Hepatocyte (in vitro differentiated cells): ENCODE measurements at places on chromosomes 2 and 18.

GRCh38 chr2:100401268-100401667, 16.2 kb downstream of the CHST10 start:
- no peaks in the 10 kb centered on the region for H3K4me1 ChIP-seq
- H3K4me3 ChIP-seq, result no peak overlapping the region
- H3K36me3 ChIP-seq, result no peaks in the 10 kb centered on the region
- no peaks in the 10 kb centered on the region for H3K27me3 ChIP-seq

GRCh38 chr18:8366656-8367055, 242.6 kb upstream of the RAB12 start:
- H3K4me1 ChIP-seq, result no peaks in the 10 kb centered on the region
- peak; percentile 7 for DNase-seq
- peaks cover 28% of the 10 kb centered on the region for H3K27me3 ChIP-seq
- no peak overlapping the region for H3K27ac ChIP-seq

DNA sequence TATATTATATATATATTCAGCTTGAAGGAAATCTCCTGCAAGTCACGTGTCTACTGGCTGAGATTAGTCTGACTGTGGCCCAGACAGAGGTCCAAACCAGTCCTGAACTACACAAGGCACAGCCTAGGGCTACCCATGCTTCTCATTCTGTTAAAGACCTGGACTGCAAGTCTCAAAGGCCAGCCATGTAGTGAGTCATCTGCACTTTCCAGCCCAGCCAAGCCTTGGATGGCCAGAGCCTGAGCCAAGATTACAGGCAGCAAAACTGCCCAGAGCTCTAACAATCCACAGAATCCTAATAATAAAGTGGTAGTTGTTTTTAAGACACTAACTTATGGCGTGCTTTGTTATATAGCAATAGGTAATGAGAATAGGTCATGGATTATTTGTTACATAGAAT, 259.6 kb downstream of the SS18 start:
- no peak overlapping the region for H3K27ac ChIP-seq
- no peak overlapping the region for H3K4me3 ChIP-seq
- H3K4me1 ChIP-seq, result peaks cover 15% of the 10 kb centered on the region
- no peaks in the 10 kb centered on the region for H3K27me3 ChIP-seq
- DNase-seq, result peak; percentile 40
- no peaks in the 10 kb centered on the region for H3K36me3 ChIP-seq

DNA sequence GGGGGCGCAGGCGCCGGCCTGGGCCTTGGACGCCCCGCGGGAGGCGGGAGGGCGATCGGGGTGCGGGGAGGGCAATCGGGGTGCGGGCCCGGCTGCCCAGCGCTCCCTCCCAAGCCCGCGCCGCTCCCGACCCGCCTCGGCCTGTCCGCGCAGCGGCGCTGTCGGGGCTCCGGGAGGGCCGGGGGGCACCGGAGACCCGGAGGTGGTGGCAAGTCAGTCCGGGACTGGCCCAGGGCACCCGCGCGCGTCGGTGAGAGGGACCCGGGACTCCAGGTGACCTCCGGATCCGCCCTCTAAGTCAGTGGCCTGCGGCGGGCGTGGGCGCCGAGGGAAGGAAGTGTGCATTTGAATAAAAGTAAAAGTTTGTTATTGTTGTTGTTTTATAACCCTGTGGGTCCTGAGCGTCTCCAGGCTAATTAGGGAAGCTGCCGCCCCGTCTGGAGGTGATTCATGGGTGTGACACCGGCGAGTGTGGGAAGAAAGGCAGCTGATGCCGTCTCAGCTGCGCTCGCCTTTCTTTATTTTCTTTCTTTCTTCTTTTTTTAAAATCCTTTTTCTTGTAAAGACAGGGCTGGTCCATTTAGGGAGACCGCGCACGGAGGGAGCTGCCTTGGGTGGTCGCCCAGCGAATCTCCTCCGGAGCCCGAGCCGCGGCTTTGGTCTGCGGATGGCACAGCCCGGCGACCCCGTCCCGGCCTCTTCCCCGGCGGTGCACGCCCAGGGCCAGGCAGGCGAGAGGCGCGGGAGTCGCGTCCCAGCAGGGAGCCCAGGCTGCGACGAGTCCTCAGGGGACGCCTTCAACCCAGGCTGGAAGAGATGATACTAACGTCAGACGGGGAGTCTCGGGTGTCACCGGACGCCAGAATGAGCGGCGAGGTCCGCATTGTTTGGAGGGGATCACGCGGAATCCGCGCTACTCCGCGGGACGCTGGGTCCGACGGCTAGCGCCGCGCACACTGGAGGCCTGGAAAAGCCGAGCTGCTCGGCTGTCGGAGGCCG, 627 bp upstream of the CRACDL start:
- peak; percentile 35 for DNase-seq
- H3K27ac ChIP-seq, result no peak overlapping the region
- H3K27me3 ChIP-seq, result peaks cover 58% of the 10 kb centered on the region
- no peak overlapping the region for H3K4me3 ChIP-seq
- peaks cover 7% of the 10 kb centered on the region for H3K4me1 ChIP-seq
- no peaks in the 10 kb centered on the region for H3K36me3 ChIP-seq

DNA sequence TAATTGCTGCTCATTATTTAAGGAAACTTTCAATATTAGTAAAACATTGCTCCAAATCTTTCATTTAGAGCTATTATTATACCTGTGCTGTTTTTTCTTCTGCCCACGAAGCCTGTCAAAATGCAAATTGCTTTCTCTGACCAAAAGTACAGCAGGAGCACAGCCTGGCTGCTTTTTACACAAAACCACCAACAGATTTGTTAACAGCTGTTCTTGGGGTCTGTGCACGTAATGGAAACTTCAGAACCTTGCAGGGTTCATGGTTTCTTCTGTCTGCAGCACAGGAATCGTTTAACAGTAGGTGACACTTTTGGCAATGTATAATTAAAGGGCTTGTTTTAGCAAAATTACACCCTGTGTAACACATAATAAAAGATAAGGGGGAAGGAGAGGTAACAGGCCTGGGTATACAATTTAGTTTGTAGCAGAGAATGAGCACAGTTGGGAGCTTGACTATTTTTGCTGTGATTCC, 447.3 kb downstream of the KCNJ3 start:
- no peaks in the 10 kb centered on the region for H3K27me3 ChIP-seq
- no peak overlapping the region for H3K4me3 ChIP-seq
- no peak overlapping the region for H3K27ac ChIP-seq
- DNase-seq, result no peak

DNA sequence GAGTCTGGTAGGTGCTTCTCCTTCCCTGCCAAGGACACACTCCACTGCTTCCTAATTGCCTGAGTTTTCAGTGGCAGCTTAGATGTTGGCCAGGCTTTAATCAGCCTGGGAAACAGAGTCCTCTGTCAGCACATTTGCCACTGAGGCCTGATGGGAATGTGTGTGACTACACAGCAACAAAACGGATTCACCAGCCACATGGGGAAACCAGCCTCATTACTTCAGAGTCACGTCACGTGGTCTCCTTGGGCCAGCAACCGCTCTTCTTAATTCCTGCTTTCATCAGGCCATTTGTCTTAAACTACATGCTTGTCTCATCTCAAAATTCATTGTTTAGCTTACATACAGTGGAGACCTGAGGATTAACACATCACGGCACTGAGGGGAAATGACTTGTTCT, 93.9 kb upstream of the LTBP1 start:
- H3K36me3 ChIP-seq, result no peaks in the 10 kb centered on the region
- no peaks in the 10 kb centered on the region for H3K4me1 ChIP-seq
- H3K4me3 ChIP-seq, result no peak overlapping the region
- DNase-seq, result no peak
- H3K27ac ChIP-seq, result no peak overlapping the region

GRCh38 chr2:120204945-120205670, 18.1 kb downstream of the TMEM185B start:
- no peak for DNase-seq
- no peak overlapping the region for H3K4me3 ChIP-seq
- no peaks in the 10 kb centered on the region for H3K36me3 ChIP-seq
- H3K4me1 ChIP-seq, result no peaks in the 10 kb centered on the region
- H3K27ac ChIP-seq, result no peak overlapping the region

DNA sequence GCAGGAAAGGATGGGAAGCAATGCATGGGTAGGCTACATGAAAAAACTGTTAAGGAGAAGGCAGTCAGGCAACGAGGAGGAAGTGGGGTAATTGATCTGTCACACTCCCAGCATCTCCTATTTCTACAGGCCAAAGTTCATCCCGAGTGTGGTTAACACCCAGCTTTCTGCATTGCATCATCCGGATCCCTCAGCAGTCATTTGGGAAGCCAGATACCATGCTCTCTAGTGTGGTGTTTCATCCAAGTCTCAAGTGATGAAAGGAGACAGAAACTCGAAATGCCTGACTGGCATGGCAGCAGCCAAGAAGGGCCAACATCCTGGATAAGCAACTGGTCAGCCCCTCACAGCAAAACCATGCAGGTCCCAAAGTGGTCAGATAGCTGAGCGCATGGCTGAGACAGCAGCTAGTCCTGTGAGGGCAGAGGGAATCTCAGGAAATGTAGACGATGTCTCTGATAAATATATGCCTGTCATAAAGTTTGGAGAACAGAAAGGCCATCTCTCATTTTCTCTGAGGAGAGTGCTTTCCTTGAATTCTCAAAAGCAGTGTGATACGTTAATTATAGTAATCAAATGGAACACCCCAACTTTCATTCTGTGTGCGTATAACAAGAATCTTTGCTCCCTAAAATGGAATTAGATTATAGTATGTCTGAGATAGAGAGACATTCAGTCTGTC, 24.8 kb upstream of the HNRNPA3 start:
- no peaks in the 10 kb centered on the region for H3K27me3 ChIP-seq
- peak overlapping the region; percentile 81 for H3K27ac ChIP-seq
- peak; percentile 51 for DNase-seq
- H3K36me3 ChIP-seq, result no peaks in the 10 kb centered on the region
- no peak overlapping the region for H3K4me3 ChIP-seq
- H3K4me1 ChIP-seq, result peaks cover 8% of the 10 kb centered on the region

GRCh38 chr2:176188774-176189680, 559 bp downstream of the HOXD1 start:
- H3K36me3 ChIP-seq, result no peaks in the 10 kb centered on the region
- peak; percentile 23 for DNase-seq
- peaks cover 22% of the 10 kb centered on the region for H3K4me1 ChIP-seq
- peak overlapping the region; percentile 49 for H3K4me3 ChIP-seq

- no peak overlapping the region for H3K4me3 ChIP-seq
- no peaks in the 10 kb centered on the region for H3K4me1 ChIP-seq
- no peak overlapping the region for H3K27ac ChIP-seq
- no peak for DNase-seq
- H3K36me3 ChIP-seq, result no peaks in the 10 kb centered on the region
Measured at GRCh38 chr2:170660409-170660808, 54.7 kb upstream of the SP5 start.

DNA sequence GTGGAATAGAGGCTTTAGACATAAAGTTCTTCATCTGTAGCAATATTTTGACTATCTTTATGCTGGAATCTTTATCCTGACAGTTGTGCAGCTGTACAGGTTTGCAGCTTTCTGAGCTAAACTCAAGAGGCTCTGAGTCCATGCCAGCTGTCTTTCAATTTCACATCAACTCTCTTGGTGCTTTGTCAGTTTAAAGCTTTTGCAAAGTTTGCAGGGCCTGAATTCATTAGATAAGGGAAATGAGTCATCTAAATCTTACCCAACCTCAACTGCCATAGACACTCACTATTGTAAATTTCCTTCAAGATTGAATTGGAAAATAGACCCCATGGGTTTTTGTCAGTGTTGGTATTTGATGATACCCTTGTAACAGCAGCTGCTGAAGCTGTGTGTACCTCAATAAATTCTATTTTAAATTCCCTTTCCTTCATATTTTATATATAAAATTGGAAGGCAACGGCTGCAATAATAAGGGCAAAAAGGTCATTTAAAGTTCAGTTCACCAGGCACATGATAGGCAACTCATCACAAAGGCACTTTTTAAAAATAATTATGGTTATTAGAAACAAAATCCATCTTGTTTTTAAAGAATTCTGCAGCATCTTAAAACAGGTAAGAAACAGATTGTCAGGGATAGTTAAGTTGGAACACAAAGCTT, 169.9 kb upstream of the SLC39A10 start:
- peaks cover 6% of the 10 kb centered on the region for H3K4me1 ChIP-seq
- no peak overlapping the region for H3K27ac ChIP-seq
- DNase-seq, result peak; percentile 40

DNA sequence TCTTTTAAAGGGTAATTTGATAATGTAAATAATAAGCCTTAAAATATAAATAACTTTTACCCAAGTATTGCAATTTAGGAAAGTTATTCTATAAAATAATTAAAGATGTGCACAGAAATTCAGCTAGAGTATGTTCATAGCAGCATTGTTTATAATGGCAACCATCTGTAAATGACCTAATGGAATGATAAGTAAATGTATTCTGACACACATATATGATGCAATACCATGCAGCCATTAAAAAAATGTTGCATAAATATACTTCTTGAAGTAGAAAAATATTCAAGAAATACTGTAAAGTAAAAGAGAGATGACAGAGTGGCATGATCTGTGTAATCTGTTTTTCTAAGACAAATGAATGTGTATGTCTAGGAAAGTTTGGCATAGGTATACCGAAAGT, 545.7 kb downstream of the ZEB2 start:
- no peaks in the 10 kb centered on the region for H3K4me1 ChIP-seq
- no peak overlapping the region for H3K4me3 ChIP-seq
- H3K27ac ChIP-seq, result no peak overlapping the region
- H3K36me3 ChIP-seq, result no peaks in the 10 kb centered on the region
